ENCODE measurements at places on chromosomes 16 and 17.

- no peak for DNase-seq
Measured at GRCh38 chr17:10549096-10549842, at the start of gene MYH2. MYH2 (minus strand) TSS chr17:10549658; CDS start chr17:10547920, 1,738 bp downstream.

DNA sequence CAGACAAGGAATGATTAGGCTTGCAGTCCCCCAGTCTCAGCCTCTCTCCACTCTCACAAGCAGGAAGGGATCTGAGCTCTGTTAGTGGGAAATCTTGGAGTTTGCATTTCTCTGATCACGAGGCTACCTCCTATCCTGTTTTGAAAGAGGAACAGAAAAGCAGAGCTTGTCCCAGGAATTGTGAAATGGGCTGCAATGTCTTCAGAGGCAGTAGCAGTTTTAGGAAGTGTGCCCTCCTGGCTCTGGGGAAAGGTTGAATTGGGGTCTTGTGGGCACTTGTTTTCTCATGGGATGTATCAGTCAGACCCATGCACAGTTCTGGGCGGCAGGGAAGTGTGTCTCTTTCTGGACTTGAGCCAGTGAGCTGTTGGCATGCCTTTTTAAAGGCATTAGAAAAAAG lies 22.8 kb downstream of the NUP85 start:
- no peak for DNase-seq

GRCh38 chr16:61195006-61195405 lies 841.2 kb downstream of the CDH8 start:
- DNase-seq: no peak

DNA sequence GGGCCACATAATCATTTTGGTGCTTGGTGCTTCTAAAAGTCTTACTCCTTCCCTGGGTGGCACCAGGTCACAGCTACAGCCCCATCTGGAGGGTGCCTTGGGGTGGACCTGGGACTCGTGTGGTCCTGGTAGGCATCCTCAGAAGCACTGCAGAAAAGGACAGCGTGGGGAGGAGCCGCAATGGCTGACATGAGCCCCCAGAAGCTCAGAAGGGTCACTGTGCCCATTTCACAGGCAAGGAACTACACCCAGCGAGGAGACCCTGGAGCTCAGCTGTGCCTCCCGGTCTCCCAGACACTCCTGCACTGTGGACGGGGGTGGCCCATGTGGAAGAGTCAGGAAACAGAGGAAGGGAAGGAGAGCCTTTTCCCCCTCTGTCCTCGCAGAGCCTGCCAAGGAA lies 26.4 kb downstream of the C17orf100 start:
- no peak for DNase-seq

All from nephron progenitor cell (in vitro differentiated cells).